ENCODE measurements at places on chromosomes 6 and 20.

- no peak for DNase-seq
These were observed 4.6 kb downstream of the SIRPG start for GRCh38 chr20:1652960-1653359.

GRCh38 chr6:55775029-55775318 is 100.4 kb downstream of the BMP5 start:
- DNase-seq = no peak

GRCh38 chr20:33411242-33411641 is 9.9 kb upstream of the CDK5RAP1 start:
- no peak for DNase-seq

DNA sequence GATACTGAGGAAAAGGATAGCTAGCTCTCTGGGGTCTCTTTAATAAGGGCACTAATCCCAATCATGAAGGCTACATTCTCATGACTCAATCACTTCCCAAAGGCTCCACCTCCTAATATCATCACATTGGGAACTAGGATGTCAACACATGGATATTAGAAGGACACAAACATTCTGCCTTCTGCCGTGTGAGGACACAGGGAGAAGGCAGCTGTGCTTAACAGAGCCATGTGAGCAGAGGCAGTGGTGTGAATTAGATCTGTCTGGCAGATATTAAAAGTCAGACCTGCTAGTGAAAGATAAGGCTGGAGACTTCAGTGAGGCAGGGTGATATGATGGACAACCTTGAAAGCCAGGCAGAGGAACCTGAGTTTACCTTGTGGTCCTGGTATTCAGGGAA is 341.9 kb downstream of the ARHGAP18 start:
- DNase-seq = no peak

- no peak for DNase-seq
These were observed 761.3 kb downstream of the HDGFL1 start for GRCh38 chr6:23330632-23331031.
